ENCODE measurements at places on chromosomes 6 and 20.

GRCh38 chr20:39885975-39886649 lies 802.9 kb downstream of the MAFB start:
- peak; percentile 42 for DNase-seq

GRCh38 chr6:30957716-30958115 lies 16.9 kb downstream of the MUCL3 start:
- no peak for DNase-seq

DNA sequence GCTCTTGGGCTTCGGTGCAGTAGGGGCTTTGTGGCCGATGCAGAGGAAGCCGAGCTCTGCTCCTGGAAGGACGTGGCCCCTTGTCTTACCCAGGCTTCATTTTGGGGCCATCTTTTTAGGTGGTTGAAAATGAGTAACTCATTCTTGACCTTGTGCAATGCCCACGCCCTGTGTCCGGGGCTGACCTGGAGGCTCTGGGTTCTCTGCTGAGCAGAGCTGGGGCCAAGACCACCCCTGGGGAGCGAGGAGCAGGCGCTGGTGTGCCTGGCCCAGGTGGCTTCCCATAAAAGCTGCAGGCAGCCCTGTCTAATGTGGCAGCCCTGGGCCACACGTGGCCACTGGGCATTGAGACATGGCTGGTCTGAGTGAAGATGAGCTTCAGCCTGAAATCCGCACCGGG lies 25.7 kb downstream of the NTSR1 start:
- DNase-seq = no peak

DNA sequence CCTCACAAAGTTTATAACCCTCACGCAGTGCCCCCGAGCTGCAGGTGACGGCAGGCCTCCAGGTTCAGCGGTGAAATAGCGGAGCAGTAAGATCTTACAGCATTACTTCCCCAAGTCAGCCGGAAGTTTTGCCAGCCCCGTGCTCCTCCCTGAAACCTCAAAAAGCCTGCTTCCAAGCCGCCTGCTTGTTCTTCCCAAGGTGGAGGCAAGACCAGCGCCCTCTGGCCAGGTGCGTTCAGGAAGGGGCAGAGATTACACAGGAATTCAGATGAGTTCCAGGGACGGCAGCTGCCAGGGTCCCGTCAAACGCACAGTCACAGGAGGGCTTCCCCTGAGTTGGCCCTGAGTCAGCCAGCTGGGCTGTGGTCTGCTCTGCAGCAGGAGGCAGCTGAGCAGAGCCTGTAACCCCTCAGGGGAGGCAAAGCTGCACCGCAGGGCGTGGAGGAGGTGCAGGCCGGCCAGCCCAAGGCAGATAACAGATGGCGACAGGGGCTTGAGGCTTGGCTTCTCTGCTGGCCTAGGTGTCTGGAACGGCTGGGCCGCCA lies 124.1 kb upstream of the RPS6KA2 start:
- DNase-seq = no peak

GRCh38 chr6:56144538-56145324 lies 102.6 kb downstream of the COL21A1 start:
- peak; percentile 53 for DNase-seq

GRCh38 chr6:147839708-147840610 lies 331.5 kb downstream of the SAMD5 start:
- DNase-seq = no peak

Data from renal cortical epithelial cell (primary cell).